ENCODE measurements at places on chromosomes 12 and 14.

- DNase-seq: no peak
Measured at GRCh38 chr12:92029902-92030586, 115.6 kb downstream of the BTG1 start.

DNA sequence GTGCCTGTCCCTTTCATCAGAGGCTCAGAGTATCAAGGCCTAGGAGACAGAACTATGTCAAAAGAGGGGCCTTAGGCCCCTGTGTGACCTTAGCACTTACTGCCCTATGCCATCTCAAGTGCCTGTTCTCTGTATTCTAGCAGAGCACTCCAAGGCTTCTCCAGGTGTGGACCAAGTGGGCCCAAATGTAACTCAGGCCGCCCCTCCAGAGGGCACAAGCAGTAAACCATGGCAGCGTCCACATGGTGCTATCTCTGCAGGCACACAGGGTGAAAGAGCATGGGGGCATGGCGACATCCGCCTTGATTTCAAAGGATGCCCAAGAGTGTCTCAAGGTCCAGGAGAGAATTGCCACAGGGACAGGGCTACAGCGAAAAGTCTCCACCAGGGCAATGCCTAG lies 628.7 kb downstream of the RPS29 start:
- DNase-seq: no peak

DNA sequence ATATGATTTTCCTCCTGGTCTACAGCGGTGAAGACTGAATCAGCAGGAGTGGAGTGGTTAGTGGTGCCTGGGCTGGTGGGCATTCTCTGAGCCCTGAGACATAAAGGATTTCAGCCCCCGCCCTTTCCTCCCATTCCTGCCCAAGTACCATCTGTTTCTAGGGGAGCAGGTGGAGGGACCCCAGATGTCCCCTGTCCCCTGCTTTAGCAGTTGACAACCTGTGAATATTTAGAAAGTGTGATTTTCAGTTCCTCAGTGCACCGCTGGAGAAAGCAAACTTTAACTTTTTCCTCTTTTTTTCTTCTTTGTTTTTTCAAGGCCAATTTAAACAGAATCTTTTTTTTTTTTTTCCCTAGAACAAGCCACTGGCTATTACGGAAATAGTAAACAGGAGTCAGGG lies 163.8 kb upstream of the MYL2 start:
- no peak for DNase-seq

DNA sequence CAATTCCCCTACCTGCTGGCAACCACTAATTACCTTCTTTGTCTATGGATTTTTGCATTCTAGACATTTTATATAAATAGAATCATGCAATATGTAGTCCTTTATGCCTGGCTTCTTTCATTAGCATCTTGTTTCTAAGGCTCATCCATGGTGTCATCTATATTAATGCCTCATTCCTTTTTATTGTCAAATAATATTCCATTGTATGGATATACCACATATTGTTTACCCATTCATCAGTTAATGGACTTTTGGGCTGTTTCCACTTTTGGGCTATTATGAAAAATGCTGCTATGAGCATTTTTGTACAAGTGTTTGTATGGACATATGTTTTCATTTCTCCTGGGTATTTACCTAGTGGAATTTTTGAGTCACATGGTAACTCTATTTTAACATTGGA lies 18.0 kb downstream of the CYP46A1 start:
- no peak for DNase-seq

DNA sequence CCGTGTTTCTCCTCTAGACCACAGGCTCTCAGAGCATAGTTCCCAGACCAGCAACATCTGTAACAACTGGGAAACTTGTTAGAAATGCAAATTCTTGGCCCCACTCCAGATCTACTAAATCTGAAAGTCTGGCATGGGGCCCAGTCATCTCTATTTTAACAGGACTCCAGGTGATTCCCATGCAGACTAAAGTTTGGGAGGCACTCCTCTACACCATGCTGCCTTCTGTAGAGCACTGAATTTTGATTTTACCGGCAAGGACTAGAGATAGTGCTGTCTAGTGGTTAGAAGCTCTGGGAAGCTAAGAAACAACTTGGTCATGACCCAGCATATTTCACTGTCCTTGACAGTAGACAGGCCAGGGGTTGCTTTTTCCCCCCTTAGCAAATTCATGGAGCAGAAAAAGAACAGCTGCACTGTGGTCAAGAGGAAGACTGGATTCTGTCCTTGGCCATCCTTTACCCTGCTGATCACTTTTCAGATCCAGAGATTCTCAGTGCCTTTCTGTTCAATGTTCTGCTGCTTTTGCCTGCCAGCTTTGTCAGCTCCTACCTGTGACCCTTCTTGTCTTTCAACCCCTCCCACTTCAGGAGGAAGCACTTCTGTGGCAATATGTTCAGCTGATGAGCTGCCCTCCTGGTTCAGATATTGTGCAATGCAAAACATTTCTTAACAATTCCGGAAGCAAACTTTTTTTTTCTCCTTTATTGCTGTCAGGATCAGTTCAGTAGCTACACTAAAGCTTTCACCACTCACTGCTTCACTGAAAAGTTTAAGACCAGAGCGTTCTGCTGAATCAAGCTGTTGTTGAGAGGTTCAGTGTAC lies 133.8 kb upstream of the NUDT4 start:
- peak; percentile 46 for DNase-seq

DNA sequence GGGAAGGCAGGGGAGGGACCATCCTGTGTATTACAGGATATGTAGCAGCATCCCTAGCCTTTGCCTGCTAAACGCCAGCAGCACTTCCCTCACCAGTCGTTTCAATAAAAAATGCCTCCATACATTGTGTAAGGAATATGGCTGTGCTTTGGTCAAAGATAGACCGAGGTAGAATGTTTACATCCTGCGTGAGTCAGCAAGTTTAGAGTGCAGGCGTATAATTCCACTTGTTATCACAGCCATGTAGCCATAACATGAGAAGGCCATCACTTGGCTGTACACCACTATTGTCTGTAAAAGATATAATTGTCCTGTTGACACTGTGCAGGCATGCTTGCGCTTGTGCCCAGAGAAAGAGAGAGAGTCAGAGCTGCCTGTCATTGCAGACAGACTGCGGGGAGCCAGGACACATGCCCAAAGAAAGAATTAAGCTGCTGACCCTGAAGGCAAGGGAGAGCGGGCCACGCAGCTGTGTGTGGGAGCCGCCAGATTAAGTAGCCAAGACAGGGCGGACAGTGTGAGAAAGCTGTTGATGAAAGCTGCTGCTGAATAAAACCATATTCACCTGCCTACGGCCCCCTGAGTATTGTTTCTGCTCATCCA lies 68.4 kb downstream of the CRACR2A start:
- no peak for DNase-seq

GRCh38 chr12:48202766-48203165 lies 326 bp downstream of the OR10AD1 start:
- no peak for DNase-seq

- no peak for DNase-seq
Measured at GRCh38 chr12:11776316-11776715, 126.8 kb downstream of the ETV6 start.

GRCh38 chr12:19461999-19462398 lies 22.7 kb downstream of the AEBP2 start:
- DNase-seq: peak; percentile 30

DNA sequence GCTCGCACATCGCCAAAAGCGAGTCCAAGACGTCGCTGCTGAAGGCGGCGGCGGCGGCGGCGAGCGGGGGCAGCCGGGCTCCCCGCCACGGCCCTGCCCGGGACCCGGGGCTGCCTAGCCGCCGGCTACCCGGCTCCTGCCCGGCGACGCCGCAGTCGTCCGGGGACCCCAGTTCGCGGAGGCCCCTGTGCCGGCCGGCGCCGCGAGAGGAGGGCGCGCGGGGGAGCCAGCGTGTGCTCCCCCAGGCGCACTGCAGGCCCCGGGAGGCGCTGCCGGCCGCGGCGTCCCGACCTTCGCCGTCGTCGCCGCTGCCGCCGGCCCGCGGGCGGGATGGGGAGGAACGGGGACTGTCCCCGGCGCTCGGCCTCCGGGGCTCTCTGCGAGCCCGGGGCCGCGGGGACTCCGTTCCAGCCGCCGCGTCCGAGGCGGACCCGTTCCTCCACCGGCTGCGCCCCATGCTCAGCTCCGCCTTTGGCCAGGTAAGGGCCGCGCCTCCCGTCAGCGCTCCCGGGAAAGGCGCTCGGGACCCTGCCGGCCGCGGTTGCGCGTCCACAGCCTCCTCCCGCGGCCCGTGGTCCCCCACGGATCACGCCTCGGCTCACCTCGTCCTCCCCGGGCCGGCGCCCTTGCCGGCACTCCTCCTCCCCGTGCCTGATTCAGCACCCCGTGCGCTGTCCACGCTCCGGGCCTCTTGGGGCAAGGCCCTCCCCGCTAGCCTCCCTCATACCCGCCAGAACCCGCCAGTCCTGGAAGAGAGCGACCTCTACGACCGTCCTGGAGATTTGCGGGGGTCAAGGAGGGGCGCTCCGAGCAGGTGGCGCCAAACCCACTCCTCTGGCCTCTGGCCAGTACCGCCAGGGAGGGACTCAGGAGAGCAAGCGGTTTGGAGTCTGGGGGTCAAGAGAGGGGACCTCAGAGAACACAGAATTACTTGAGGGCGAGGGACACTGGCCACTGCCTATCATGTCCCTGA lies 721 bp downstream of the CABP1 start:
- no peak for DNase-seq

DNA sequence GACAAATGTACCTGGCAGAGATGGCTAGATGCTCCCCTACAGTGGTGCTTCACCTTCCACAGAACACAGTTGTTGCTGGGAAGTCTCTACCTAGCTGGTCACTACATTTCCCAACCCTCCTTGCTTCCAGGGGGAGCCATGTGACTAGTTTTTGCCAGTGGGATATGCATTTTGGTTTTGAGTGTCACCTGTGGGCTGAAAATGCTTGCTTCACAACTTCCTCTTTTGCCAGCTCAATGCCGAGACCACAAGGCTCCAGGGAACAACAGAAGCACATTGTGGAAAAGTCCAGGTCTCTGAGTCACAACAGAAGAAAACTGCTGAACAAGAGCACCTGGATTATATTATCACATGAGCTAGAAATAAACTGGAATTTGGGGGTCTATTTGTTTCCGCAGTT lies 48.5 kb upstream of the ARHGAP5 start:
- no peak for DNase-seq

DNA sequence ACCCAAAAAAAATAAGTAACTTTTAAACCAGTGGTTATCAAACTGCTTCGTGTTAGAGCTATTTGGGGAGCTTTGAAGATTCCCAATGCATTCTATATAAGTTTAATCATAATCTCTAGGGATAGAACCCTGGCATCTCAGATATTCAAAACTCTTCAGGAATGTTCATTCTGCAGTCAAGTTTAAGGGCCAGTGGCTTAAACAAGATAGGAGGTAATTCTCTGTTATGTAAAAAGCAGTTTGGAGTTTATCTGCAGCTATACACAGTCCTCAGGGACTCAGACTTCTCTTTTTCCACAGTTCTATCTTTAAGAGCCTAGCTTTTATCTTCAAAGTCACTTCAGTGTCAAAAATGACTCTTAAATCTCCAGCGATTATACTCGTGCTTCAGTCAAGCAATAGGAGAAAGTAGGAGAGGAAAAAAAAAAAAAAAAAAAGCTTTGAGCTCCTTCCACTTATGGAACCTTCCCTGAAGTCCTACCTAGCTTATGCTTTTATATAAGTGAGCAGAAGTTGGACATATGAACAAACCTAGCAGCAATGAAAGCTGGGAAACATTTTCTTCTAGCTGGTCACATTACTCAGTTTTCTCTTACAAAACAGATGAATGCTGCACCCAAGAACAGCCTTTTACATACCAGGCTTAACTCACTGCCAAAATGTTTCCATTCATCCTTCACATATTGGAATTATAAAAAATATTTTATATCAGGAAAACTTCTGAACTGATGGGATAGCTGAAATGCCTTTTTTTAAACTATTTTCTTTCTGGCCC lies 302.8 kb downstream of the FSCB start:
- DNase-seq: no peak

DNA sequence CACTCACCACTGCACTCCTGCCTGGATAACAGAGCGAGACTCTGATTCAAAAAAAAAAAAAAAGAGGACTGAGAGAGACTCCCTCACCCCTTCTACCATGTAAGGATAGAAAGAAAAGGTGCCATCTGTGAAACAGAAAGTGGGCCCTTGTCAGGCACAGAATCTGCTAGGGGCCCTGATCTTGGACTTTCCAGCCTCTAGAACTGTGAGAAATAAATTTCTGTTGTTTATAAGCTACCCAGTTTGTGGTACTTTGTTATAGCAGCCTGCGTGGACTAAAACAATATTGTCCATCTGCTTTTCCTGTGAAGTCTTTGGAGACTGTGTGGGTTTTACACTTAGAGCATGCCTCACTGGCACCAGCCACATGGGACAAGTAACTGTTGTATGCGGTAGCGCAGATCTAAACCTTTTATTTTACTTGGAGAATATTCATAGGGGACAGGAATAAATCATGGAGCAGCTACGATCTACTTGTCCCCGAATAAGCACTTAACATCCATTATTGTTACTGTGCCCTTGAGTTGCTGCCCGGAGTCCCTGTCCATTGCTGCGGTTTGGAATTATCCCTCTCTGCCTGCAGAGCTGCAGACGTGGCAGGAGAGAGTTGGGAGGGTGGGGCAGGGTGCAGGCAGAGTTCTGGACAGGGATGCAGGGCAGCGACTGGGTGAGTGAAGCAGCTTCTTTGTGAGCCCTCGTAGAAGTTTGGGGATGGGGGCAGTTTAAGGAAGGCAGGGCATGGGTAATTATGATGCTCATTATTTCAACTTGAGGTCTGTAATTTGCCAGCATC lies 52.4 kb upstream of the STON2 start:
- DNase-seq: no peak

DNA sequence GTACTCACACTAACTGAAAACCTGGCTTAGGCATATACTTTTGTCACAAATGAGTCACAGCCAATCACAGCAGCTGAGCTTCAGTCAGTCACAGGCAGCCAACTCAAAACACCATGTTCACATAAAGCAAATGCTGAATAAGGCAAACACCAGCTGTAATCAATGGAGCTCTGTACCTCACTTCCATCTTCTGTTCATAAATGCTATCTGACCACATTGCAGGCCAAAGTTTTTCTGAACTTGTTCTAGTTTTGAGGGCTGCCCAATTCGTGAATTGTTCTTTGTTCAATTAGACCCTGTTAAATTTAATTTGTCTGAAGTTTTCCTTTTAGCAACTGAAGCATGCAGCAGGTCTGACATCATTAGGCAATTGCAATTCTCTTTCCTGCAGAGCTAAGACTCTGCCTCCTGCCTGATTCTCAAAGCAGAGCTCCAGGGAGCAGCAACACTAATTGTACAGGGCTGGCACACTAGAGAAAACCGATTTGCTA lies 129.9 kb downstream of the WIF1 start:
- no peak for DNase-seq

GRCh38 chr14:89085737-89086382 lies 261.4 kb downstream of the TTC8 start:
- no peak for DNase-seq

GRCh38 chr12:104641862-104642261 lies 185.1 kb downstream of the CHST11 start:
- DNase-seq: no peak

- no peak for DNase-seq
Measured at GRCh38 chr14:98186140-98186539, 1085.9 kb downstream of the BCL11B start.

GRCh38 chr12:84785281-84785680 lies 127.3 kb downstream of the SLC6A15 start:
- DNase-seq: no peak

DNA sequence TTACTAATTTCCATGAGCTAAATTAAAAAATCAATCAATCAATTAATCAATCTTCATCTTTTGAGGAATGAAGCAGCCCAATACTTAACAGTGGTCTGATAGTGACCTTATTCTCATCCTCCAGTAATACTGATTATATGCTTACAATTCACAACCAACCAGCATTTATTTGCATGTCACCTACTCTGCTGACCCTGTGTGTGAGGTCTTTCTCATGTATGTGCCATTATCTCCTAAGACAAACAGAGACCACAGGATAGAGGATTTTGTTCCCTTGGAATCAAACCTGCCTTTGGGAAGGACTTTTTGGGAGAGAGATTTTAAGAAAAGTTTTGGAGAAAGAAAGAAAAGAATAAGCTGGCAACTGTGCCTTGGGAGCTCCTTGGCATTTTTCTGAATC lies 197.2 kb downstream of the NRXN3 start:
- DNase-seq: no peak

Data from right renal cortex interstitium (tissue), 3 donors.